NCI-H1092 (cell line): ENCODE measurements at places on chromosomes 1 and 21.
A peak's percentile ranks its signal among the peaks of the same experiment; 100 is the strongest.

- no peak for DNase-seq
These were observed 126.9 kb upstream of the ATP1A1 start for GRCh38 chr1:116246174-116246573.

DNA sequence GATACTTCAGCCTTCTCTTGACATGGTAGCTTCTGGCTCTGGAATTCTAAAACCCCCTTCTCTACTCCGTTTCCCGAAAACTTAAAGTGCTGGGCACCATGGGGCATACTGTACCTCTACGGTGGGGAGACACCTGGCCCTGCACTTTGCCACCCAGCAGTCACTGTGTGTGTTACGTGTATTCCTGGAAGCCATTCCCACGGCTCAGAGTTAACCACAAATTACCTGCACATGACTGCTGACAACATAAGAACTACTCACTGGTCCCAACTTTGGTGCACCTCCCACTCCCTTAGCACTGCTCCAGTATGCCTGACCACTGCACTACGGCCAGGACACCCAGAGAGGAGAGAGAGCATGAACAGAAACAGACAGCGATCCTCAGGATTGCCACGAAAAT is 29.4 kb upstream of the TMPRSS2 start:
- DNase-seq: no peak

DNA sequence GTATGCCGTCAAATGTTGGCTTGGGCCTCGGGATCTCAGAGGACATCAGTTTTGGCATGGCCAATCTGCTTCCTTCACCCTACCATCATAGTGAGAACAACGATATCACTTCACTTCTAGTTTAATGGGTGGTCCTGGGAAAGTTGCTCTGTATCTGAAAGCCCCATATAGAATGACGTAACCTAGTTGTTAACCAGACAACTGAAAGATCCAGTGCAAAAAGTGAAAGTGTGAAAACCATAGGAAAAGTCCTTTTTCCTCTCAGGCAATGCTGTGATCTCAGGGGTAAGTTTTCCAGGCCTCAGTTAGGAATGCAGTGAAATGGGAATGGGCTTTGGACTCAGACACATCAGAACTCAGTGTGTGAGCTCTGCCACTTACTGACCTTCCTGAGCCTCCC is 18.6 kb upstream of the ATP1B1 start:
- no peak for DNase-seq

DNA sequence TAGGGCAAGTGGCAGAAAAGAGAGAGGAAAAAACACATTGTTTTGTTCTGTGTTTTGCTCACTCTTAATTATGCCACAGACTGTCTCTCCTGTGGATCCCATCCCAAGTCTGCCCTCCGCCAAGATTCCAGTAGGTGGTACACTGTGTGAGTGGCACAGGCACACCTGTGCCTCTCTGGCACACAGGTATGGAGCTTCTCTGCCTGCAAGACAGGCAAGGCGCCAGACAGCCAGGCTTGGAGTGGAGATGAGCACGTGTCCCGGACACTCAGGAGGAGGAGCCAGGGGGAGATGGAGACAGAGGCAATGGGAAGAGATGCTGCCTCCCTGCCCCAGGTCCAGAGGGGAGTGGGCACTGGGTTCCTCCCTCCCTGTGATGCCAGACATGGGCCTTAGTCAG is 6.5 kb upstream of the GRIK3 start:
- DNase-seq: peak; percentile 55

GRCh38 chr1:31640964-31641363 is 3.7 kb downstream of the PEF1 start:
- DNase-seq: no peak

DNA sequence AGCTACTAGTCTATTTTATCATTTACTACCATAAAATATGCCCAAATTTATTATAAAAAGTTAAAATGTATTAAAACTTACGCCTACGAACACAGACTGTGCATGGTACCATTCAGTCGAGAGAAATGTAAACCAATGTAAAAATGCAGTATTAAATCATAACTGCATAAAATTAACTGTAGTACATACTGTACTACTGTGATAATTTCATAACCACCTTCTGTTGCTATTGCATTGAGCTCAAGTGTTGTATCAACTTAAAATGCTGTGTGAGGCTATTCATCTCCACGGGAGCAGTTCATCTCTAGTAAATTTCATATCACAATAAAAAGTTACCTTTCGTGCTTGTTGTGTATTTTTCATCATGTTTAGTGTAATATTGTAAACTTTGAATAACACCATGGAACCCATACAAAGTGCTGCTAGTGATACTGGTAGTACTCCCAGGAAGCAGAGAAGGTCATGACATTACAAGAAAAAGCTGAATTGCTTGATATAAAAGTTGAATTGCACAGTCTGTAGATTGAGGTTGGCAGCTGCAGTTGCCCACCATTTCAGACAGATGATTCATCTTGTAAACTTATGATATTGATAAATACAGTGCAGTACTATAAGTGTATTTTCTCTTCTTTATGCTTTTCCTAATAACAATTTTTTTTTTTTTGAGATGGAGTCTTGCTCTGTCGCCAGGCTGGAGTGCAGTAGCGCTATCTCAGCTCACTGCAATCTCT is 19.0 kb upstream of the CENPF start:
- no peak for DNase-seq

DNA sequence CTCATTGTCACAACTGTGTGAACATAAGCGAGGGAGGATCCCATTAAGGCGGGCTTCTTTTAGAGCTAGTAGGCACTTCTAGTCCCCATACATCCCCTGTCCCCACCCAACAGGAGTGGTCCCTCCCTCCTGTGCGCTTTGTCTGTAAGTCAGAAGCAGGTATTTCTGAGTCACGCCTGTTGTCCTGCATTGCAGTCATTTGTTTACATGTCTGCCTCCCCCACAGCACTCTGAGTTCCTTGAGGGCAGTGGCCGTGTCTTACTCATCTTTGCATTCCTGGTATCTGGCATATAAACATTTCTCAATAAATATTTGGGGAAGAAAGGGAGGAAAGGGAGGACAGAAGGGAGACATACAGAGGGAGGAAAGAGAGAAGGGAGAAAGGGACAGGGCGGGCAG is 40.3 kb downstream of the PLEKHA6 start:
- DNase-seq: no peak

DNA sequence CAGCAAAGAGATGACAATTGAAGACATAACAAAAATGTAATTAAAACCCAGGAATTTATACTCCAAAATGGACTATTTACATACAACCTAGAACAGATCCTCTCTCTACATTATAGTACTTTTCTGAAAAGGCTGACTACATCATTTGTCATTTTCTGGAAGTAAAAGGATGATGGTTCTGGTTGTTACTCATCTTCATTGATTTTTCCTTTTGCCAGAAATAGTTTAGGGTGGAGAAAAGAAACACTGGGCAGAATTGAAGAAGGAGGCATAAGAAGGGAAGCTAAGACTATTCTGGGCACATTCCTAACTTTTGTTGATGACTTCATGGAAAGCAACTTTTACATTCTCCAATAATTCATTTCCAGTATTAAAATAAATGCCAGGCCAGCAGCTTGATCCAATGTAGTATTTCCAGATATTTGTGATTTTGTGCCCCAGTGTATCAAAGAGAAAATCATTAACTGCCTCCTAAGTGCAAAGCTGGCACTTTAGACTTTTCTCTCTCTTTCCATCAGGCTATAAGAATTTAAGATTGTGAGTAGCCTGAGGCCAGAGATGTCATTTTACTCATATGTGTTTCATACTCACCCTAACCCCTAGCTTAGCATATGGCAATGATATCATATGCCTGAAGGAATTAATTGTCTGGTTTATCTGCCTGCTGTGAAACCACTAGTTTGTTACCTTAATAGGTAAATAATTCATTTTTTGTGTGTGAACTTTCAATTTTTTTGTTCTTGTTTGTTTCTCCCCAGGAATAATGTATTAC is 369.5 kb upstream of the LYPLAL1 start:
- no peak for DNase-seq

DNA sequence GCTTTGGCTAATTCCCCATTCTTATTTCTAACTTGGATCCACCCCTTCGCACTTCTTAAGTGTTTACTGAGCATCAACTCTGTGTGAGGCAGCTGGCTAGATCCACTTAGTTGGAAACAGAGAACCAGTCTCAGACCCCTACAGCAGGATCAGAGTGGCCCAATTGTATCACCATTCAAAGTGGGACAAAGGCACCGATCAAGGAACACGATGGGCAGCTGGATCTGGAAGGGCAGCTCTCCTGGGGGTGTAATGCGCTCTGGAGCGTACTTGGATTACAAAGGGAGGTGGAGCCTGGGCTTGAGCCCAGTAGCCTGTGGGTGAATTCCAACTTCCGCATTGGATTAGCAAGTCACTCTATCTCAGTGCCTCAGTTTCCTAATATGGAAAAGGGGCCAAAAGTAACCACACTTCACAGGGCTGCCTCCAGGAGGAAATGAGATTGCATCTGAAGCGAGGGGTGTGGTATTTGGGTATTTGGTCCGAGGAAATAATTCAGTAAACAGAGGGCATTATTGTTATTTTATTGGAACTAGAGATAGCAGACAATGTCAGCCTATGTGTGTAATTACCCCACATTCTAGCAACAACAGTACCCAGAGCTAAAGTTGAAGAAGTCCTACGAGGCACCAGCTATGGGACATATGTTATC is 11.9 kb downstream of the ECE1 start:
- no peak for DNase-seq

DNA sequence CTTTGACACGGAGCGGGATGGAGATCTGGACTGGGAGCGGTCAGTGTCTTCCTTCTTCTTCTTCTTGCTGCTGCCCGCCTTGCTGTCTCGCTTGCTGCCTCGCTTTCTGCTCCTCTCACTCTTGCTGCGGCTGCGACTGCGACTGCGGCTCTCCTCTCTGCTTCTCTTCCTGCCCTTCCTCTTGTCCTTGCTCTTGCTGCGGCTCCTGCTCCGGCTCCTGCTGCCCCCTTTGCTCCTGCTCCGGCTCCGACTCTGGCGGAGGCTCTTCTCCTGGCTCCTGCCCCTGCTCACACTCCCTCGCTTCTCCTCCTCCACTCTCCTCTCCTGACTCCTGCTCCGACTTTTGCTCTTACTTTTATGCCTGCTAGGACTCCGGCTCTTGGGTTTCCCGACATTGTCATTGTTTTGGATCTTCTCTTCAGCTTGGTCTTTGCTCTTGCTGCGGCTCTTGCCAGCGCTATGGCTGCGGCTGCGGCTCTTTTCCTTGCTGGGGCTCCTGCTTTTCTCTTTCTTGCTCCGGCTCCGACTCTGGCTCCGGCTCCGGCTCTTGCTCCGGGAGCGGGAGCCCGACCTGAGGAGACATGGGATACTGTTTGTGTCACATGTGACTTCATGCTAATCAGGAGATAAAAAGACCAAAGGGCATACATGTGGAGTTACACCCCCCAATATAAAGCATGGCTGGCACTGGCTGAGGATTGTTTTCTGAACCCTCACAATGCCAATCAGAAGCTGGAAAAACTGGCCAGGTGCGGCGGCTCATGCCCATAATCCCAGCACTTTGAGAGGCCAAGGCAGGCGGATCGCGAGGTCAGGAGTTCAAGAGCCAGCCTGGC is 25.2 kb upstream of the TMEM200B start:
- DNase-seq: no peak

GRCh38 chr1:73644198-73644597 is 553.8 kb downstream of the LRRIQ3 start:
- DNase-seq: no peak
